ENCODE measurements at places on chromosomes 2 and 18.
A peak's percentile ranks its signal among the peaks of the same experiment; 100 is the strongest.

GRCh38 chr2:239944694-239945551, 80.2 kb downstream of the NDUFA10 start:
- DNase-seq: peak; percentile 37

GRCh38 chr2:118003396-118003824, 10.5 kb downstream of the CCDC93 start:
- DNase-seq: peak; percentile 29

GRCh38 chr2:162232027-162232426, 11.2 kb downstream of the FAP start:
- DNase-seq: no peak

DNA sequence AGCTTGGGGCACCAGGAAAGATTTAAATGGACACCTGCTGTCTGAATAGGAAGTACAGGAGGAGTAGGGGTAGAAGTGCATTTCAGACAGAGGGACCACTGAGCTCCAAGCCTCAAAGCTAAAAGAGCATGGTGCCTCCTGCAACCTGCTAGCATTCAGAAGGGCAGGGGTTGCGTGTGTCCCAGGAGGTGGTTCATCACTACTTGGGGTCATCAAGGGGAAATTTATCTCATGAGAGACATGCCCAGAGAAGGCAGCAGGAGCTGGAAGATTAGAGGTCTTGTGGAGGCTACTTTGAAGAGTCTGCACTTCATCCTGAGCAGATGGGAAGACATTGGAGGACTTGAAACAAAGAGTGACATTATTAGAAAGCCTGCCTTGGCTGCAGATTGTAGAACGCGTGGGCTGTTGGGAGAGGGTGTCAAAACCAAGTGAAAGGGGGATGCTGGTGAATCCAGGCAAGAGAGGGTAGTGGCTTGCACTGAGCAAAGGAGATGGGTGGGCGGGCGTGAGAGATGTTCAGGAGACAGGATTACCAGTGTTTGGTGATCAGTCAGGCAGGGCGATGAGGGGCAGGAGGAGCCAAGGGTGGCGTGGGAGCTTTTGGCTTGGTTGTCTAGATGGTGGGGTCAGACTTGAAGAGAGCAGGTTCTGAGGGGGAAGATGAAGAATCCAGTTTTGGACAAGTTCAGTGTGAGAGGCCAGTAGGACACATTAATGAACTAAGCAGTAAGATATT, 154.0 kb downstream of the DYSF start:
- peak; percentile 16 for DNase-seq

GRCh38 chr2:172339371-172340010, 87.9 kb upstream of the ITGA6 start:
- no peak for DNase-seq

DNA sequence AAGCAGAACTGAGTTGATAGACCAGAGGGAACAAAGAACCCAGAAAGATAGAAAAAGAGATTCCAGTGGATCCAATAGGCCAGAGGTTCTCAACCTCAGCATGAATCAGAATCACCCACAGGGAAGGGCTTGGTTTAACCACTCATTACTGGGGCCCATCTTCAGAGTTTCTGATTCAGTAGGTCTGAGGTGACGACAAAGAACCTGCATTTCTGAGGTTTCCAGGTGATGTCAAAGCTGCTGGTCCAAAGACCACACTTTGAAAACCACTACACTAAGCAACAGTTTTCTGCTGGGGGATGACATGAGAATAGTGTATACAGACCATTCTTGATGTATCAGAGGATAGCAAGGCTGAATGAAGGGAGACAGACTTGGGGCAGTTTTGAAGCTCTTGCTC, 296.9 kb upstream of the STON1 start:
- no peak for DNase-seq

GRCh38 chr18:36296650-36297416, 680 bp upstream of the FHOD3 start:
- peak; percentile 56 for DNase-seq

DNA sequence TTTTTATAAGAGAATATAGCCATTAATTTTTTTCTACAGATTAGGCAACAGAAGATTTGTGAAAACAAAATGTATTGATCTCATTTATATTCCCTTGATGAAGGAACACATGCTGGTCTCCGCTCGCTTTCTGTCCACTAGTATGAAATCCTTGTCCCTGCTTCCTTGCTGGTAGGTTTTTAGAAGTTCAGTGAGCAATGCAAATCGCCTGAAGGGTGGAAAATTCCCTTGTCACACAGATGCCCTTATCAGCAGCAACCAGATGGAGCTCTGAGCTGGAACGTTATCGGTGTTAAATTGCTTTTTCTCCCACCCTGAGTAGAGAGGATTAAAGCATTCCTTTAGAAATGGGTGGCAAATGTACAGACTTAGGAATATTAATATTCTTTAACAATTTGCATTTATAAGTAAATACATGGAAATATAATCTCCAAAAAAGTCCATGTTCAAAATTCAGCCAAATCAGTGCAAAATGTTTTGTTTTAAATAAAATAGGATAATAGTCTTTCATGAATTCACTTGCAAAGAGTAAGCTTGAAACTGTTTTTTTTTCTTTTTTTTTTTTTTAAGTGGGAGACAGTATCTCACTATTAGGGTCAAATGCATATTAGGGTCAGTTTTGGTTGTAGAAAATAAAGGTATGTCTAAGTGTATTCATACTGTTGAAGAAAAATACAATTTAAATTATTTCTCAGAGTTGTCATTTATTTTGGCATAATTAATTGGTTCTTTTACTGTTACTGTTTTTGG, 164.0 kb upstream of the MYO3B start:
- no peak for DNase-seq

- no peak for DNase-seq
These were observed 15.1 kb downstream of the ADNP2 start for GRCh38 chr18:80124131-80124530.

DNA sequence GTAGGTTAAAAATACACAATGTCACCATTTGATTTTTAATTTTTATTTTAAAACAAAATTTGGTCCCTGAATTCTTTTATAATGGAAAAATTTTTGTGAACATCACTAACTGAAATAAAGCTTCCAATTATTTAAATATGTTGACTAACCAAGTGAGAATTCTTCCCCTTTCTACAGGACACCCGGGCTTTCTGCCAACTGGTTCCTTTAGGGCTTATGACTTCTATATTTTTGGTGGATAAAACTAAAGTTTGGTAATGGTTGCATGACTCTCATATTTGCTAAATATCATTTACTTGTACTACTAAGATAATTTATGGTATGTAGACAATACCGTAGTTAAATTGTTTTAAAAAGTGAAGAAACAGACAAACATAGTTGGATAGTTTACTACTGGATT, 291.0 kb upstream of the DOK6 start:
- DNase-seq: no peak

GRCh38 chr2:112848833-112849232, 12.3 kb upstream of the IL1B start:
- no peak for DNase-seq

DNA sequence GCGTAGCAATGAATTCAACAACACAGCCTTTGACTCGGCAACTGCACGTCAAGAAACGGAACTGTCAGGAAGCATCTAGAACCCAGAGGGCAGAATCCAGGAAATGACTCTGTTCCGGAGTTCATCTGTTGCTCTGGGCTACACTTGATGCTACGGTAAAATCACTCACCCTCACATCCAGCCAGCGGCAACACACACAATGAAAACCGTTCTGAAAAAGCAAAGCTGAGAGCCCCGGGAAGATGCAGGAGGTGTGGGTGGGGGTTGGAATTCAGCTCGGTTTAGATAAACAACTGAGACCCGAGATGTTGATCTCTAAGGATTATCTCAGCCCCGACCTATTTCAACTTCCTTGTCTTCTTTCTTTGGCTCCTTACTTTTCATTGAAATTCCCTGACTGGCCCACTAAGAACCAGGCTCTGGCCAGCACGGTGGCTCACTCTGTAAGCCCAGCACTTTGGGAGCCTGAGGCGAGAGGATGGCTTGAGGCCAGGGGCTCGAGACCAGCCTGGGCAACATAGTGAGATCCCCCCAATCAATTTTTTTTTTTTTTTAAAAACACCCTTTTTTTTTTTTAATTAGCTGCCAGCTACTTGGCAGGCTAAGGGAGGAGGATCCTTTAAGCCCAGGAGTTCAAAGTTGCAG, 13.3 kb upstream of the RAB17 start:
- peak; percentile 45 for DNase-seq
